Activated naive CD4-positive, alpha-beta T cell treated with anti-CD3 and anti-CD28 coated beads, Interleukin-2, amount 50 U/mL, for 16 hours (primary cell): ENCODE measurements at places on chromosomes 5 and 9.

DNA sequence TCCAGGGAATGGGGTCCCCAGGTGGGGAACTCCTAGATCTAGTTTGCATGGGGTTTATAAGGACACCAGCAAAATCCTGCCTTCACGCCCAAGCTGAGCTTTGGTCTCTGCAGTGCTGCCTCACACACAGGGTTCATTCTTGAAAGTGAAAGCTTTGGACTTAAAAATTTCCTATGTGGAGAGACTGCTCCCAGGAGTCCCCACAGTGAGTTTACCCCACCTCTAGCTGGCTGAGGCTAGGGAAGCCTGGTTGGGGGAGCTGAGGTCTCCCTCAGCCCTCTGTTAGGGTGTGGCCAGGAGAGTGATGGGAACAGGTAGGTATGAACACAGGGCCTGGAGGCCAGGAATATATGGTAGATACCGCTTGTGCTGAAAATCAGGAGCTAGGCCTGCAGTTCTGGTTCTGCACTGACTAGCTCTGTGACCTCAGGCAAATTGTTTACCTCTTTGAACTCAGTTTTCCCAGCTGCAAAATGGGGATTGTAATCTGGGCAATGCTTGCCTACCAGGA, 41.5 kb upstream of the LARP1 start:
- DNase-seq = no peak

- no peak for DNase-seq
These were observed 16.5 kb downstream of the SPARC start for GRCh38 chr5:151670083-151670686.

DNA sequence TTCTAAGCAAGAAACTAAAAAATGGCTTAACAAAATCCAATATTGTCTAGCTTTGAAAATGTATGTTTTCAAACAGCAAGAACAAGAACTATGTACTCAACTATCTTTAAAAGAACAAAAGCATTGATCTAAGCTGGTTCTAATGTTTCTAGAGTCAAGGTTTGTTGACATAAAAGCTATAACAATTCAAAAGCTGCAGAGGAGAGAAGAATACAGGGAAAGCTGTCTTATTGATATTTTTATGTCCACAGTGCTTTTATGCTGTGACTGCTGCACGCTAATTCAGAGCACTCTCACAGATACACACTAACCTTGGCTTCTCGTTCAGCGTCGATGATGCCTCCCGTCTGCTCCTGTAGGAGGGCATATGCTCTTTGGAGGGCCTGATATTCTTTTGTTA, 129.5 kb upstream of the DPYSL3 start:
- no peak for DNase-seq

- DNase-seq = no peak
These were observed 216.3 kb downstream of the GADD45G start for GRCh38 chr9:89821081-89821480.

GRCh38 chr9:8558176-8558575, 758.6 kb upstream of the DMAC1 start:
- no peak for DNase-seq

- DNase-seq = no peak
These were observed 85.3 kb downstream of the ZSWIM6 start for GRCh38 chr5:61417340-61417739.

GRCh38 chr5:131256507-131256823, 7.4 kb upstream of the CDC42SE2 start:
- DNase-seq = no peak

GRCh38 chr5:116865651-116866050, 291.0 kb upstream of the SEMA6A start:
- no peak for DNase-seq

DNA sequence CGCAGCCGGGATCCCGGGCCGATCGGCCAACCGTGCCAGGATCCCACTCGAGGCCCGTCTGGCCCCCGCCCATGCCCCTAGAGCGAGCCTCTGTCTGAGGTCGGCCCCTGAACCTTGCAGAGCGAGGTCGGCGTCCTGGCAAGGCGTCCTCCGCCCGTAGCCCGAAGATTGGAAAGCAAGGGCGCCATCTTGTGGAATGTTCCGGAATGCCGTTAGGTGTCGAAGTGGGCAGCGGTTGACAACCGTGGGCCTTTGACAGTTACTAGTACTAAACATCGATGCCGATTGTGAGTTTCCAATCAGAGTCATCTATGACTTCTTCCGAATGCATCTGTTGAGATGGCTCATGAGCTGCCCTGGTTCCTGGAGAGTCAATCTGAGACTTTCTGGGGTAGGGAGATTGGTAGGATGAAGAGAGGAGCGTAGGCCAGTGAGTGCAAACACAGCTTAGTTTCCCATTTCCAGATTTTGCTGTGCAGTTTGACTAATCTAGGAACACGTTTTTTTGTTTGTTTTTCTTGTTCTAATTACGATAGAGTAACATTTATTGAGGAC, 923 bp upstream of the PLK2 start:
- peak; percentile 90 for DNase-seq

- DNase-seq = no peak
These were observed 985.7 kb upstream of the WWC1 start for GRCh38 chr5:167305591-167306213.

GRCh38 chr5:173274771-173275170, 39.8 kb upstream of the NKX2-5 start:
- DNase-seq = no peak

DNA sequence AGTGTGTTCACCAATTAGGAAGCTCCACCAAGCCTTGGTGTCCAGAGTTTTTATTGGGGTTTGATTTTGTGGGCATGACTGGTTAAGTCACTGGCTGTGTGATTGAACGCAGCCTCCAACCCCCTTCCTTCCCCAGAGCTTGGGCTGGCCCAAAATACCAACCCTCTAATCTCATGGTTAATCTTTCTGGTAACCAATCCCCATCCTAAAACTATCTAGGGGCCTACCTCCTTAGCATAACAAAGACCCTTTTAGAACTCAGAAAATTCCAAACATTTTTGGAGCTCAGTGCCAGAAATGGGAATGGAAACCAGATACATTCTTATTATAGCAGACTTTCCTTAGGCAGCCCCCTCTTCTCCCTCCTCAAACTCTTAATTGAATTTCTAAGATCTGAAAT, 35.9 kb upstream of the HRH2 start:
- no peak for DNase-seq

GRCh38 chr5:62002436-62002835, 303.6 kb upstream of the KIF2A start:
- no peak for DNase-seq

DNA sequence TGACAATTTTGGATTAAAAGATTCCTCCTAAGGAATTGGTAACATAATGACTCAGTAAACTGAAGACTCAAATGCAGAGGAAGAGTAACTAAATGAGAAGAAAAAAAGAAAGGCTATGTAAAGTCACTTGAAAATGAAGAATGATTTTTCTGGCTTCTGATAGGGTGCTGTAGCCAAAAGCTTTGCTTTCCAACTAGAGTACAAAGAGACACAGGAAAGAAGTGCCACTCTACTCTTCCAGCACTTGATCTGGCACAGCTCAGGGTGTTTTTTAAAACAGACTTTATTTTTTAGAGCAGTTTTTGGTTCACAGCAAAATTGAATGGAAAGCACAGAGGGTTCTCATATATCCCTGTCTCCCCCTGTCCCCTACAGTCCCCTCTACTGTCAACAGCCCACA, 122.5 kb downstream of the LMNB1 start:
- DNase-seq = no peak

DNA sequence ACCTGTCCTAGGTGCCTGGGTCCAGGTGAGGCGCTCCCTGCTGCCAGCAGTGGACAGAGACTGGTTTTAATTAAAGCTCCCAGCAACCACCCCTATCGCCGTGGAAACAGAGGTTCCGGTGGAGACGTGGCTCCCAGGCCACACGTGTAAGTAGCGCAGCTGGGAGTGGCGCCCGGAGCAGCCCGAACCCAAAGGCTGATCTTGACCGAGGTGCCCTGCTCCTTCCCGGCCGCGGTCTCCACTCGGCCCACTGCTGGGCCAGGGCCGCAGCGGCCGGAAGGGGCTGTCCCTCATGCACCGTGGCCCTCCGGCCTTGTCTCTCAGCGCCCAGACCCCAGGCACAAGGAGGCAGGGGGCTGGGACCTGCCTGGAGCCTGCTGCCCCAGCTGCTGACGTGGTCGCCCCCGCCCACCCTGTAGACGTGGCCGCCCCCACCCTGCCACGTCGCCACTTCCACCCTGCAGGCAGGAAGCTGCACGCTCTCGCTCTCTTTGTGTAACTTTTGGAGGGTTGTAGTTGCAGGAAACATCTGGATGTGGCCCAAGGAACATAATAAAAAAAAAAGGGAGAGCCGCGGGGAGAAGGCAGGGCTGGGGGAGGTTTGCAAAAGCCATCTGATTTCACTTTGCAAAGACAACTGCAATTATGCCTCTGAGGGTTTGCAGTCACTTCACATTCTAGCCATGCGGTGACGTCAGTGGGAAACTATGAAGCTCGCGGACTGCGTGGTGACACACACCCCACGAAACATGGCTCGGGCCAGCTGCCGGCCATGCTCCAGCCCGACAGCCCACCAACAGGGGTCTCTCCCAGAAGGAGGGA, 129.9 kb downstream of the RXRA start:
- peak; percentile 78 for DNase-seq

DNA sequence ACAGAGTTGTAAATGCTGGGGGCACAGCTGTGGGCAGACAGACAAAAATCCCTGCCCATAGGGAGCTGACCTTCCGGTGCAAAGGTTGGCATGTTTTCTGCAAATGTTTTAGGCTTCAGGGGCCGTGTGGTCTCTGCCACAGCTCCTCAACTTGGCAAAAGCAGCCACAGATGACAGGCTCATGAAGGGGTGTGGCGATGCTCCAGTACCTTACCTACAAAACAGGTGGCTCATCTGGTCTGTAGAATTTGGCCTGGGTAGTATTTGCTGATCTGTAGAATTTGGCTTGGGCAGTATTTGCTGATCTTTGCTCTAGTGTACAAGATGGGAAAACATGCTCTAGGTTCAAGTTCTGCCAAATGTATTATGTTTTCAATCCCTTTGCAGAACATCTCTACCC, 283.9 kb downstream of the GADD45G start:
- no peak for DNase-seq

DNA sequence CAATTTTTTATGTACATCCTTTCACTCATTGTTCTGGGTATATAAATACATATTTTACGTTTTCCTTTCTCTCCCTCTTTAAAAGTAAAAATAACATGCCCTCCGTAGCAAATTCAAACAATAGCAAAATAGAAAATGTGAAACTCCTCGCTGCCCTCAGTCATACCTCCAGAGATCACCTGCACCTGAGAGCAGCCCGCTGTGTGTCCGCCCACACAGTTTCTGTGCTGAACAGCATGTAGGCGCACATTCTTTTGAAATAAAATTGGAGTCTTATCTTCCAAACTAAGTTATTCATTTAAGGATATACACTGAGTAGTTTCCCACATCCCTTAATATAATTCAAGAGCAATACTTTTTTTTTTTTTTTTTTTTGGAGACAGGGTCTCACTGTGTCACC, 255.7 kb downstream of the AOPEP start:
- no peak for DNase-seq

- DNase-seq = no peak
These were observed 99.1 kb upstream of the RUFY1 start for GRCh38 chr5:179451114-179451827.

GRCh38 chr5:138874771-138875551, at the start of gene LRRTM2:
LRRTM2 (minus strand) TSS chr5:138875335; CDS start chr5:138874911, 424 bp downstream.
- DNase-seq = no peak

GRCh38 chr5:60487476-60487875, 212.5 kb downstream of the DEPDC1B start:
- no peak for DNase-seq

GRCh38 chr5:76782444-76782843, 36.4 kb upstream of the F2RL1 start:
- no peak for DNase-seq

DNA sequence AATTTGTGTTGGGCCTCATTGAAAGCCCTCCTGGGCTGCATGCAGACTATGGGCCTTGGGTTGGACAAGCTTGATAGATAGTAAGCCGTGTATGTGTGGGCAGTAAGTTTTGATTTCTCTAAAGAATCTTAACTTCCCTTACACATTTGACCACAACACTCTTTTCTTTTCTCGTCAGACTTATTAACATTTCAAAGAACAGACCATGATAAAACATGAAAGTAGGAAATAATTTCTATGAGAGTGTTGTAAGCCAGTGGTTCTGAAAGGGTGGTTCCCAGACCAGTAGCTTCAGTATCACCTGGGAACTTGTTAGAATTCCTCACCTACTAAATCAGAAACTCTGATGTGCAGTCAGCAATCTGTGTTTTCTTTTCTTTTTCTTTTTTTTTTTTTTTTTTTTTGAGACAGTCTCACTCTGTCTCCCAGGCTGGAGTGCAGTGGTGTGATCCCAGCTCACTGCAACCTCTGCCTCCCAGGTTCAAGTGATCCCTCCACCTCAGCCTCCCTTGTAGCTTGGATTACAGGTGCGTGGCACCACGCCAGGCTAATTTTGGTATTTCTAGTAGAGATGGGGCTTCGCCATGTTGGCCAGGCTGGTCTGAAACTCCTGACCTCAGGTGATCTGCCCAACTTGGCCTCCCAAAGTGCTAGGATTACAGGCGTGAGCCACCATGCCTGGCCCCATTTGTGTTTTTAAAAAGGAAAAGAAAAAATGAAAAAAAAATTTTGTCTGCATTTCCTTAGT, 20.0 kb upstream of the GCNT1 start:
- DNase-seq = no peak

GRCh38 chr5:141514330-141515133, 25.7 kb downstream of the PCDHGC5 start:
- no peak for DNase-seq

GRCh38 chr5:90092734-90093133, 316.8 kb downstream of the CETN3 start:
- DNase-seq = no peak

- DNase-seq = no peak
These were observed 13.2 kb upstream of the SLC25A48 start for GRCh38 chr5:135821061-135821801.

DNA sequence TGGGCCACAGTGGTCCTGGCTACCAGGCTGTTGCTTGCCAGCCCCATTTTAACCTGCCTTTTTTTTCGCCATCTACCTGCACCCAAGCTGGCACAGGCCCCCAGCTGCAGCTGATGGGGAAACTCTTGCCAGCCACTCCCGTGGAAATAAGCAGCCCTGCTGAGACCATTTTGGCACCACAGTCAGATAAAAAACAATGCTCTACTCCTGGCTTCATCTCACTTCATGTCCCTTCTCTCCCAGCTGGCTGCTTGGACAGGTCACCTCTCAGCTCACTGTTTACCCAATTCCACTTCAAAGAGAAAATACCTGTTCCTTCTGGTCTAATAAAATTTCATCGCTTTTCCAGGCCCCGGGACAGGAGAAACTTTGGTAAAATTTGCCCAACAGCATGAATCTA, 322.6 kb upstream of the SLC30A5 start:
- DNase-seq = no peak

DNA sequence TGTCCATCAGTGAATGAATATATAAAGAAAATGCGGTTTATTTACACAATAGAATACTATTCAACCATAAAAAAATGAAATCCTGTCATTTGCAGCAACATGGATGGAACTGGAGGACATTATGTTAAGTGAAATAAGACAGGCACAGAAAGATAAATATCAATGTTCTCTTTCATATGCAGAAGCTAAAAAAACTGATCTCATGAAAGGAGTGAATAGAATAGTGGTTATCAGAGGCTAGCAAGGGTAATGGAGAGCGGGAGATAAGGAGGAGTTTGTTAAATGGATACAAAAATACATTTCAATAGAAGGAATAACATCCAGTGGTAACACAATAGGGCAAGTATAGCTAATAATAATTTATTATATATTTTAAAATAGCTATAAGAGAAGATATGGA, 65.0 kb downstream of the AGTPBP1 start:
- DNase-seq = no peak
